Hematopoietic multipotent progenitor cell treated with erythropoietin and hydrocortisone succinate and interleukin-3 and kit ligand, for 6 days (in vitro differentiated cells): ENCODE measurements at places on chromosomes 4 and X.
A peak's percentile ranks its signal among the peaks of the same experiment; 100 is the strongest.

DNA sequence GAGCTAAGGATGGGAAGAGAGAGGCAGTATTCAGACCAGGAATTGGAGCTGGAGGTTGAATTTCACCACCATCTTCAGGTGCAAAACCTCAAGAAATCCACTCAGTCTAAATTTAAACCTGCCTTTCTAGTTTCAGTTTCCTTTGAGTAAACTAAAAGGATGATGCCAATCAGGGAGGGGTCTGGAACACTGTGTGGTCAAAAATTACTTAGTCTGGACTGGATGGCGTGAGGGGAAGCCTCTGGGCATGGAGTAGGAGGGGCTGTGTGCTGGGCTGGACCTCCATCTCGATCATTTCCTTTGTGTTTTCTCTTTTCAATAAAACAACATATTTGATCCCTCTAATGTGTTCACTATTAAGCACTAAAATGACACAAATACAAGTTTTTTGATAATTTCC lies 120.1 kb downstream of the GC start:
- DNase-seq = no peak

GRCh38 chr4:138716559-138717335 lies 298.8 kb upstream of the NOCT start:
- no peak for DNase-seq

GRCh38 chr4:139682741-139683151 lies 17.1 kb downstream of the MGST2 start:
- peak; percentile 52 for DNase-seq

- no peak for DNase-seq
Observed at GRCh38 chrX:82626978-82627377, 881.1 kb upstream of the POU3F4 start.

- peak; percentile 64 for DNase-seq
Observed at GRCh38 chr4:142567199-142567598, 278.9 kb downstream of the INPP4B start.

DNA sequence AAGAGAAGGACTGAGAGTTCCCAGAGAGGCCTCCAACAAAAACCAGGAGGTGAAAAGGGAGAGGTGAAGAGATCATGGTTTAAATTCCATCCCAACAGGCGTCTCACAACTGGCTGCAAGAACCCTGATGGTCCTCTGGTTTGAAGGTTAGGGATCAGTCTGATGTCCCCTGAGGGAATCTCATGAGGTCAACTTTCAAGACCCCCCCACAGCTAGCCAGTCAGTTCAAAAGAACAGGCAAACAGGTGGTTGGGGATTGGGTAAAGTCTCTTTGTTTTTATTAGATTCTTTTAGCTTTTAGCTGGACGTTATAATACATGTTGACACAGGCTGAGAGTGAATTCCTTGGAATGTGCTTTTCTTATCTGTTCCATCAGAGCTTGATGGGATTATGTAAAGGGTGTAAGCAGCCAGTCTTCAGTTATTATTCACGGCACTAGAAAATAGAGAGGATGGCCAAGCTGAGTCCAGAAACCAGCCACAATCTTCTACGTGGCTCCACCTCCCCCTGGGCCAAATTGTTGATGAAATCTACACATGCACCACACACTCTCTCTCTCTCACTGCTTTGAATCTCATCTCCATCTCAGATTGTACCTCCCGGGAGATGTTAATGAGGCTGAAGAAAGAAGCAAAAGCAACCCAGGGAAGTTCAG lies 20.8 kb downstream of the ENPP6 start:
- DNase-seq = no peak

DNA sequence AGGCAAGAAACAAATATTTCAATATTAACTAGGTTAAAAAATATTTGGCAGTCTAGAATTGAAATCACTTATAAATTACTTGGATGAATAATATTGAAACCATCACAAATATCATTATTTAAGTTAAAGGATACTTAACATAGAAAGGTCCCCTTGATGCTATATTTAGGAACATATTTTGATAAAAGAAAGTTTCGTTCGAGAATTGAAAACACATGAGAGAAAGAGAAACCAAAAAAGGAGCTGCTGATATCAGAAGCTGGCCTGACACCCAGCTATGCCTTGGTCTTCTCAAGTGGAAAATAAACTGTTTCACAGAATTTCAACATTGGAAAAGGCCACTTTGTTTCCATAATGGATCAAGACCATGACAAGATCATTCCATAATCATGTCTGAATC lies 762.4 kb downstream of the DMD start:
- no peak for DNase-seq

- no peak for DNase-seq
Observed at GRCh38 chrX:155070663-155070974, 317 bp downstream of the CMC4 start.

GRCh38 chrX:80335062-80335830 lies 85.0 kb upstream of the TENT5D start:
- DNase-seq = peak; percentile 76

DNA sequence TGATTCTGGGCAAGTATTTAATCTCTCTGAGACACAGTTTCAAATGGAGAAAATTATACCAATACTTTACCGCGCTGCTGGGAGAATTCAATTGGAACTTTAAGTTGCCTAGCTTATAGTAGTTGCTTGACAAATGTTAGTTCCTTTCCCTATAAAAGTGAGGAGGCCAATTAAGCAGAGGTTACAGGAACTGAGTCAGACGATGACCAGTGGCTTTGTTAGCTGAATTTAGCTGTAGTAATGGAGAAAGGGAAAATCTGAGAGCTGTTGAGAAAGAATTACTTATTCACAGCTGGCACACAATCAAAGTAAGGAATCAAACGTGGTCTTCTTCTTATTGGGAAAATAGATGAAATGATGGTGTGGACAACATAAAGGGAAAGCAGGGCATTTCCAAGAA lies 29.6 kb downstream of the SMARCA1 start:
- no peak for DNase-seq

DNA sequence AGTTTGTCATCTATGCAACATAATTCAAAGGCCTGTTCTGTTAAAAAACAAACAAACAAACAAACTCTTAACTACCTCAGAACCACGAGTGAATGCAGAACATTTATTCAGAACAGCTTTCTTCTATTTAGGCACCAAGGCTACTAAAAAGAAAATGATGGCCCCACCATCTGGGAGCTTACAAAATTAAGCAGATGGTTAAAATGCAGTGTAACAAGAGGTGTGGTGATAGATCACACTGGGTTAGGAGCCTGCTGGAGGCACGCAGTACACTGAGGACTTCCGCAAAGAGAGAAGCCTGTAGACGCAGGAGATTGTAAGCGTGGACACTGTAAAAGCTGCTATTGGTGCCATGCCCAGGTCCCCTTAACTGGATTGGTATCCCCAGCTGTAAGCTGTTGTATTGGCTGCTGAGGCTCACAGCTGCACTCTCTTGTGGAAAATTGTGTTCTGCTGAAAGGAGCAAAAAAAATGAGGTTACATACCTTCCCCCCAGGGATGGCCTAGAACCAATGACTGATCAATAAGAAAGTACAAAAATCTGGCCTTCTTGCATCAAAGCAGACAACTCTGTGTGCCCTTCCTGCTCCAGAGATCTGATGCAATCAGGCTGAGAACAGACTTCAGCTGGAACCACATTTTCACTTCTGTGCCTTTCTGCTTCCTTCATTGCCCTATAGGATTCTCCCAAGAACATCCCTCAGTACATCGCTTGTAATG lies 60.0 kb downstream of the SHROOM3 start:
- DNase-seq = no peak

DNA sequence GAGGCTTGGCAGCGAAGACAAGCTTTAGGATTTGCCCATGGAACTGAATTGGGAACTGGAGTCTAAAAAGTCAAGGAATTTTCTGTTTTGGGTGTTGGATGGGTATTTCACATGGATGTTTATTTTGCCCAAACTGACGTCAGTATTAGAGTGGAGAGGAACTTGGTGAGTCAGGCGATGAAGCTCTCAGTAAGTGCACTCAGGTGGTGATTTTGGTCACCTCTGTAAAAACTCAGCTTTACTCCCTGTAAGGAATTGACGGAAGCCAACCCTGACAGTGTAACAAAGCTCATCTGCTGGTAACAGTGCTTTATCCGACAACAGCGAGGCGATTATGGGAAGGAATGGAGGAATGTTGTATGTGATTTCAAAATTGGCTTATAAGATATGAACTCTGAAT lies 77.0 kb upstream of the PGRMC2 start:
- DNase-seq = no peak

DNA sequence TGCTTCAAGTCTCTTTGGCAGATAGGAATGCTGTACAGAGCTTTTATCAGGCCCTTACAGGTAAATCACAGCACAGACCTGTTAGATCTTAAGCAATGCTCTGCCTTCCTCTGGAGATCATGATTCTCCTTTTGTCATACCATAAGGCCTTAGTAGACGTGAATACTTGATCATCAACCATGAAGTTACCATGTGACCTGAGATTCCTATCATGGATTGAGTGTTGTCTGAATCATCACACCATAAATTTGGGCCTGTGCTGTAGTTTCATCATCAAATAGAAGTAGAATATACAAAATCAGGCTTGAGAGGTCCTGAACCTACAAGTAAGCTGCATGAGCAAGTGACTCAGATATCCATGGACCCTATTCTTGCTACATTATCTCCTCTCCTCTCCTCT lies 466.8 kb upstream of the INTU start:
- DNase-seq = no peak

- DNase-seq = no peak
Observed at GRCh38 chrX:17769701-17770269, 32.5 kb downstream of the SCML1 start.

DNA sequence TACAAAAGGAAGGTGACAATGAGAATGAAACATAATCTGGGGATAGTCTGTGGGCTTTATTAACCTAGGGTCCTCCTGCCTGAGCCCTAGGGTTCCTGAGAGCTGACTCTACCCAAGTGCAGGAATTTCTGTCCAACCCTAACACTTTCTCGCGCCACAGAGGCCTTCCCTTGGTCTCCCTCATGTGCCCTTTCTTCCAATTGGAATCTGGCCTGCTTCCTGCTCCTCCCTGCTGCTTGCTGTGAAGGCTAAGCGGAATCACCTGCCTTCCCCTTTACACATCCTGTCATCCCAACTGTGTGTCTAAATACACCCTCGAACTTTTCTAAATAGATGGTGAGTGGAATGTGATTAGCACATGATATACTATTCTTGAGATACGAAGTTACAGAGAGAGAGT lies 5.9 kb downstream of the MAGEA11 start:
- DNase-seq = no peak

DNA sequence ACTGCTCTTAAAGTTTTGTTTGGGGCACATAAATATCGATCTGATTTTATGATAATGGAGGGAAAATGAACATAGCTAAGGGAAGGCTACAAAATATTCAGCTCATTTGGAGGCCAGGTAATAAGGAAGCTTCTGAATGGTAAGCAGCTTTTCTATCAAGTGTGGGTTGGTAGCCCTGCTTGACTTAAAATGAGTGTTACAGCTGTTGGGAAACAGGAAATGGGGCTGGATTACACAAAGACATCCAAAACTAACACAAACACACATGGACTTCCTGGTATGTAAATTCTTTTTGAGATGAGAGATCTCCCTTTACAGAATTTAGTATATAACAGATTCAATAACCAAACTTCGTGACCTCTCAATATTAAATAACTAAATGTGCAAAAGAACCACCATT lies 58.0 kb downstream of the FGF16 start:
- peak; percentile 8 for DNase-seq

GRCh38 chr4:80717204-80717603 lies 313.3 kb upstream of the BMP3 start:
- no peak for DNase-seq

- no peak for DNase-seq
Observed at GRCh38 chr4:151195801-151196200, 81.2 kb upstream of the PRSS48 start.

- DNase-seq = no peak
Observed at GRCh38 chr4:107578321-107578720, 141.7 kb downstream of the PAPSS1 start.

DNA sequence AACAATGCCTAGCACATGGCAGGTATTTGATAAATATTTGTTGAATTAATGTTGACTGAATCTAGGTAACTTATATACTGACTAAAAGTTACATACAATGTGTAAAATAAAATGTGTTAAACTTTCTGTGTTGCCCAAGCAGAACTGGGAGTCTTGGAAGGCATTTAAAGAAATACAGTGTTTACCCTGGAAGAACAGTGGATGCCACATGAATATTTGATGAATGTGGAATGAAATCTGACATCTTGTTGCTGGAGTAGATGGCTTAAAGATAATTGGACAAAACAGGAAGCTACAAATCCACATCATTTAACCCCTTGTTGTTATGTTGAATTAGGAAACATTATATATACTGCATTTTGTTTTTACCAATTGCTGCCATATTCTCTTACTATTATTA lies 39.9 kb upstream of the SCOC start:
- no peak for DNase-seq

- no peak for DNase-seq
Observed at GRCh38 chrX:67893931-67894330, 350.1 kb downstream of the AR start.

DNA sequence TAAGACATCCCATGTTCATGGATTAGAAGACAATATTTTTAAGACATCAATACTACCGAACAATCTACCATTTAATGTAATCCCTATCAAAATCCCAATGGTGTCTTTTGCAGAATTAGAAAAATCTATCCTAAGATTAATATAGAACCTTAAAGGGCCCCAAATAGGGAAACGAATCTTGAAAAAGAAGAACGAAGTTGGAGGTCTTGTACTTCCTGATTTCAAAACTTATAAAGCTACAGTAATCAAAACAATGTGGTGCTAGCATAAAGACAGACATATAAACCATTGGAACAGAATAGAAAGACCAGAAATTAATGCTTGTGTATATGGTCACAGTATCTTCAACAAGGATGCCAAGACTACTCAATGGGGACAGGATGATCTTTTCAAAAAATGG lies 42.0 kb downstream of the CENPE start:
- no peak for DNase-seq

DNA sequence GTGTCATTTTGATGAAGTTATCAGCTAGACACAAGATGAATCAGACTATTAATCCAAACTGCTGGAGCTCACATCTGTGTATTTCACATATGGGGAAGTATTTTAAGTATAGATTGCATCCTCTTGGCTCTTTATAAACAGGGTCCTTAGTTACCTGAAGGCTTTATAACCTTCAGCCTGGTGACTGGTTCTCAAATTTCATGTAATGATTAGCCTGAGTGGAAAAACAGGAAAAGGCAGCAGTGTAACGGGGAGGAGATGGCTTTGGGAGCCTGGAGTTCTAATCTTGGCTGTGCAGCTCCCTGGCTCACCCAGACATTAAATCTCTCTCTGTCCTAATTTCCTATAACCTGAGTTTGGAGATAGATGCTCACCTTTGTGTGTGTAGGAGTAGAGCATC lies 103.8 kb upstream of the HPF1 start:
- DNase-seq = no peak

DNA sequence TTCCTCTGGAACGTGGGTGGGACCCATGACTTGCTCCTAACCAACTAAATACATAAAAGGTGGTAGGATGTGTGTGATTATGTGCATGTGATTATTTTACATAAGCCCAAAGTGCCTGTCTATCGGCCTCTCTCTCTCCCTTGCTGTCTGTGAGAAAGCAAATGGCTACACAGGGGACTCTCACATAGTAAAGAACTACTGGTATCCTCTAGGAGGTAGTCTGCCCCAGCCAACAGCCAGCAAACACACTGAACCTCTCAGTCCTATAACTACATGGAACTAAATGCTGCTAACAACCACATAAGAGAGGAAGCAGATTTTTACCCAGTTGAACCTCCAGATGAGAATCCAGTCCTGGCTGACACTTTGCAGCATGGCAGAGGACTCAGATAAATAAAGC lies 1249.4 kb downstream of the ADGRL3 start:
- no peak for DNase-seq
